ENCODE measurements at places on chromosomes 3 and 15. TPM values are rescaled to one million over a fixed set of nuclear protein-coding genes. Genes with fewer than 3 reads are reported as not detected.

GRCh38 chr3:81554388-81554787 lies 207.1 kb downstream of the GBE1 start:
- no peak for DNase-seq

- DNase-seq = no peak
These were observed 41.6 kb downstream of the TRANK1 start for GRCh38 chr3:36903119-36903882.

- peak; percentile 40 for DNase-seq
These were observed 1.6 kb downstream of the OXTR start for GRCh38 chr3:8767667-8768363.

DNA sequence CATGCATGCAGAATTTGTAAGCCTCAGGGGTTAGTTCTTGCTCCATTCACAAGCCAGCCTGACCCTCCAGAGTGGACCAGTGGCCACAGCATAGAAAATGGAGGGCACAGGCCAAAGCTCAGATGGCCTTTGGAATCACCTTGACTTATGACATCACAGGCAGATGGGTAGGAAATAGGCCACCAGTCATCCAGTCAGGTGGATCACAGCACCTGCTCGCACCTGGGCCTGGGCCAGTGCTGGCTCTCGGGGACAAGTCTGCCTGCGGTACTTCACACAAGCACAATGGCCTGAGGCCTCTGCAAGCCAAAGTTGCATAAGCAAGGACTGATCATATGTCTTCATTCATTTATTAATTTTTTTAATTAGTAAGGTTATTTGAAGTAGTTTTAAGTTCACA lies 39.3 kb downstream of the PPCDC start:
- no peak for DNase-seq

GRCh38 chr3:69934398-69934797 lies 65.1 kb upstream of the SAMMSON start:
- DNase-seq = no peak

DNA sequence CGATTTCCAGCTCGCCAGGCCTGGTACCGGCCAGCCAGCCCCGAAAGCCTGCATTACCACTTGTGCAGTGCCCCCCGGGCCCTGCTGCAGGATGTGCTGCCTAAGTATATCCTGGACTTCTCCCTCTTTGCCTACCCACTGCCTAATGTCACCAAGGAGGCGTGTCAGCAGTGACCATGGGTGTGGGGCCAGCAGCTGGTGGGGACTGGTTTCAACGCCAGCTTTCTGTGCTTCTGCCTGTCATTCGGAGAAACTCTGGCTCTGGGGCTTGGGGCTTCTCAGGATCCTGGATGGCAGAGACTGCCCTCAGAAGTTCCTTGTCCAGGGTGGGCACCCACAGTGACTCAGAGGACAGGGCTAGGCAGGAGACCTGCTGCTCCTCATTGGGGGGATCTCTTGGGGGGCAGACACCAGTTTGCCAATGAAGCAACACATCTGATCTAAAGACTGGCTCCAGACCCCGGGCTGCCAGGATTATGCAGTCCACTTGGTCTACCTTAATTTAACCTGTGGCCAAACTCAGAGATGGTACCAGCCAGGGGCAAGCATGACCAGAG lies 1.5 kb downstream of the CHST14 start:
- no peak for DNase-seq

GRCh38 chr3:71453822-71454511 lies 129.6 kb downstream of the FOXP1 start:
- DNase-seq = no peak

GRCh38 chr3:55165704-55166405 lies 238.0 kb upstream of the LRTM1 start:
- DNase-seq = no peak

The RASGRP1 gene
- polyA plus RNA-seq = 15.1 TPM

The NR2E3 gene
- 1.0 TPM for polyA plus RNA-seq

The SNTN gene
- not detected for polyA plus RNA-seq

The TF gene
- polyA plus RNA-seq = 7.9 TPM

The HHLA2 gene
- 21.3 TPM for polyA plus RNA-seq

The MANF gene
- 130 TPM for polyA plus RNA-seq

The ABI3BP gene
- 26.8 TPM for polyA plus RNA-seq

The AADACL2 gene
- polyA plus RNA-seq = not detected

Measured in left kidney (tissue), 8 donors.